ENCODE measurements at places on chromosomes 6 and 20. TPM values are rescaled to one million over a fixed set of nuclear protein-coding genes. Genes with fewer than 3 reads are reported as not detected.

Gene BACH2
- 0.09 TPM for total RNA-seq

Gene HUS1B
- 0.83 TPM for total RNA-seq

Gene SLC12A5
- total RNA-seq: 0.28 TPM

Gene BEND6
- 12.8 TPM for total RNA-seq

Gene FAM209B
- total RNA-seq: not detected

Gene ZC3H12D
- total RNA-seq: not detected

Gene KIF25
- total RNA-seq: not detected

Gene LATS1
- total RNA-seq: 4.9 TPM

Gene LY6G6D
- total RNA-seq: not detected

Gene TPD52L2
- 112 TPM for total RNA-seq

Gene MUC22
- total RNA-seq: not detected

Gene SLC2A10
- total RNA-seq: 112 TPM

Gene RBM12
- total RNA-seq: 38.6 TPM

Gene SIRPB2
- total RNA-seq: not detected

Gene TREM2
- total RNA-seq: 0.57 TPM

Gene RAB44
- under 0.01 TPM for total RNA-seq

Gene PROKR2
- total RNA-seq: not detected

Gene HMGN3
- 26.3 TPM for total RNA-seq

Gene POU5F1
- total RNA-seq: 0.09 TPM

Gene GJA10
- not detected for total RNA-seq

Gene CST4
- 0.43 TPM for total RNA-seq

Gene REM1
- not detected for total RNA-seq

Gene PKIG
- total RNA-seq: 88.0 TPM

Gene TCP11
- total RNA-seq: not detected

Gene TTK
- 2.8 TPM for total RNA-seq

Gene MEP1A
- not detected for total RNA-seq

Gene C20orf141
- total RNA-seq: 0.37 TPM

Gene CTSZ
- total RNA-seq: 195 TPM

Gene CFAP61
- under 0.01 TPM for total RNA-seq

Gene BPHL
- total RNA-seq: 12.5 TPM

Gene AFG1L
- total RNA-seq: 3.3 TPM

Gene EMILIN3
- under 0.01 TPM for total RNA-seq

Gene CST7
- total RNA-seq: not detected

Gene CAPN11
- 0.09 TPM for total RNA-seq

Gene PLCG1
- 60.9 TPM for total RNA-seq
